ENCODE measurements at places on chromosomes 6 and 20.

DNA sequence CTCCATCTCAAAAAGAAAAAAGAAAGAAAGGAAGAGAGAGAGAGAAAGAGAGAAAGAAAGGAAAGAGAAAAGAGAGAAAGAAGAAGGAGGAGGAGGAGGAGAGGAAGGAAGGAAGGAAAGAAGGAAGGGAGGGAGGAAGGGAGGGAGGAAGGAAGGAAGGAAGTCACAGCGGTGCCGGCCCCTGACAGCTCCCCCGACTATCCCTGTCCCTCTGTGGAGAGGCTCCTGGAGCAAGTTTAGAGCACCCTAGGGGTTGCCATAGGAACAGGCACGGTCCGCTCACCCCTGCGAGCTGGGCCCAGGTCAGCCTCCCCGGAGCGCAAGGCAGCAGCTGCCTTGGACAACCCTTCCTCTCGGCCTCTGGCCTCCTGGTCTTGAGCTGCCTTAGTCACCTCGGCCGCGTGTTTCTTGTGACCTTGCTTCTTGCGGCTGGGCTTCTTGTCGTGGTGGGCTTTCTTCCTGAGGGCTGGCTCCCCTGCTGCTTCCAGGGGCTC, 6.8 kb downstream of the BNIP5 start:
- DNase-seq, result no peak

DNA sequence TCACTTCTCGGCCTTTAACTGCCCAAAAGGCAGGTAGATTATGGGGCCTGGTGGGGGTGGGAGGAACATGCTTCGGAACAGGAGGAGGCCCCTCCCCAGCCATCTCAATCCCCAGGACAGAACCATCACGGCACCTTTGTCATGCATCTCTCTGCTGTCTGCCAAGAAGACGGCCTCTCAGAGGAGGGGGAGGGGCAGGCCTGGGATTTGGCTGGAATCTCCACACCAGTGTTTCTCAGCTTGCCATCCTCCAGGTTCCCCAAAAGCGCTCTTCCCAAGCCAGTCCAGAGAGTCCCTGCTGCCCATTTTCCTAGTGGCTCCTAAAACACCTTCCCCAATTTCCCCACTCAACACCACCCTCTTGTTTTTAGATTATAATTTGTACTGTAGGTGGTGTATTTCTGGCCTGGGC, 2.5 kb upstream of the POU5F1 start:
- no peak for DNase-seq

DNA sequence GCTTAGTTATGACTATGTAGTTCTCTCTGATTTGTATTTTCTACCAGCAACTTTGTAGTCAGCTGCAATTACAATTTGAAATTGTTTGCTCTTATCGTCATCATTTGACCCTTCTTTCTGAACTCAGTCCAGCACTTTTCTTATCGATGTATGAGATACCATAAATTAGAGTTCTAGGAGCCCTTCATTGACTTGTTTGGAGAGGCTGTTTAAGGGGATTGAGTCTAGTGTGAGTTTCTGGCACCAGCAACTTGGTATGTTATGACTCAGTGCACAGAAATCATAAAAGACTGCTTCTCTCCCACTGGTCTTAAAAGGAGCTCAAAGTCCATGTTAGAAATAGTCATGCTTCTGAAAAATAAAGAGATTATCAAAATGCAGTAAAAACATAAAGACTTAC, 190.3 kb downstream of the TENT5A start:
- DNase-seq, result no peak

GRCh38 chr6:112936504-112936903, 589.4 kb downstream of the RFPL4B start:
- DNase-seq, result no peak

GRCh38 chr6:6643398-6643797, 54.9 kb downstream of the LY86 start:
- no peak for DNase-seq

DNA sequence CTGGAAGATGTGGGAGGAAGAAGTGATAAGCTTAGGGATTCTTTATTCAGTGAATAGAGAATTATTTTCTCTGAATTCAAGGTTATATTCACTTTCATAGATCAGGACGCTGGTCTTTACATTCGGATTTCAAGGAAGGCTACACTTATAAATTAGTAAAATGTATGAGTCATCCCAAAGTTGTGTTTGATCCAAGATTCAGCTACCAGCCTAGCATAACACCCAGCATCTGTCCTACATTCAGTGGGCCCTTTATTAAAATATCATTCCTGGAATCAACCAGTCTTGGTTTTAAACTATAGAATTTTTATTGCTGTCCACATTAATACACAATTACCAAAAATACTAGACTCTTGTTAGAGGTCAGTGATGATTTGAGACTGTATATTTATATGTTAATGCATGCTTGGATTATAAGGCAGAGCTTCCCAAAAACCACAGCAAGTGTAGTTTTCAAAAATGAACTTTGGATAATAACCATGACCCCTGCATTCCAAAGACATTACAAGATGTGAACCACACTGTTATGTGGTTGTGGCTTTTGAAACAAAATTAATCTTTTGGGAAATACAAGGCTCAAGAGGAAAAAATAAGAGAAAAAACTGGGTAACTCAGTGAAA, 210.7 kb upstream of the CNR1 start:
- DNase-seq, result no peak

GRCh38 chr20:33423141-33423834, 20.3 kb downstream of the SNTA1 start:
- no peak for DNase-seq

GRCh38 chr6:105678516-105678915, 275.6 kb upstream of the PREP start:
- no peak for DNase-seq

DNA sequence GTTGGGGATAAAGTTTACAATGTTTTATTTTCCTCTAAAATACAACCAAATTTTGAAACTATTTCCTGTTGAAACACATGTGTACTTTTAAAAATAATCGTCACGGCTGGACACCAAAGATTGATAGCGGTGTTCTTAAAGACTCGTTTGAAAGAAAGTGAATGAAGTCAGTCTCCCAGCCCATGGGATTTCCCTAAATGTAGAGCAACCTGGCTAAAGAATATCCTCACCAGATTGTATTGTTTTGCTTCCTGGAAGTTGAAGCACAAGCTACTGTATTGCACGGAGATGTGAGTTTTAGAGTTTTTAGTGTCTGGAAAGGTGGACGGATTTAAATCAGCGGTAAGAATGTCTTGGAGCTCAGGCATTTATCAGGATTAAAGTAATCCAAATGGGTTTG, 189.5 kb downstream of the THBS2 start:
- DNase-seq, result no peak

GRCh38 chr6:38714239-38715015, 684 bp upstream of the DNAH8 start:
- DNase-seq, result no peak

DNA sequence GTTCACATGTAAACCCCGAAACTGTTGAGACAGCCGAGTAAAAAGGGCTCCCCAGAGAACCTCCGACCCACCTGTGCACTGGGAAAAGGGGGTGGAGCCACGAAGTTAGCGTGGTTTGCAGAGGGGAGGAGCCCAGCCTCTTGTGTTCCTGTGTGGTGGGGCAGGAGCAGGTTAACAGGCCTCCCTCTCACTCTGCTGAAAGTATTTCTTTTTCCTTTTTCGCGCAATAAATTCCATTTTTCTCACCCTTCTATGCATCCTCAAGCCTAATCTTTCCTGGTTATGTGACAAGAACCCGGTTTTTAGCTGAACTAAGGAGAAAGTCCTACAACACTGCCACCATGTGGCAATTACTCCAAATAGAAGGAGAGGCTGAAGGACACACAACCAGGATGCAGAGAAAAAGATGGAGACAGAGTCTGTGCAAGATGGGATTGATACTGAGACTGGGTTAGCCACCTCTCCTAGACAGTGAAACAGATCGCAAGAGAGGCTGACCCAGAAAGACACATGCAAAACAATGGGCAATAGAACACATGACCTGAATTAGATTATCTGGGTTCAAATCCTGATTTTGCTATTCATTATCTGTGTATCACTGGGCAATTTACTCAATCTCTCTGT, 168.7 kb upstream of the PRSS16 start:
- peak; percentile 27 for DNase-seq

GRCh38 chr6:129981598-129981997, 36.8 kb upstream of the L3MBTL3 start:
- DNase-seq, result no peak

- no peak for DNase-seq
These were observed 37.6 kb downstream of the RSPH3 start for GRCh38 chr6:158962371-158962770.

DNA sequence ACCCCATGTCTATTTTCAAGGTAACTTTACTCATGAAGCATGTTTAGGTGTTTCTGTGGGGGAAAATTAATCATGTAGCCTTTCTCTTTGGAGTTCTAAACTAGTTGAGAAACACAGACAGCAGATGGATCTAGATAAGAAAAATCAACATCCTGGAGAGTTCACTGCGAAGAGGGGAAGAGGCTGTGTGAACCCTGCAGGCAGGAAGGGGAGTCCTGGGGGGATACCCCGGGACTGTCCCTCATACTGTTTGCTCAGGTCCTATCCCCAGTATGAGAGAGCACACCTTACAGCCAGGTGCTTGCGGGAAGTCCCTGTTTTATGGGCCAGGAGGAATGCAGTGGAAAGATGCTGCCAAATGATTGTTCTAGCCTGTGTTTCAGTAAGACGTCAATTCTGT, 32.7 kb downstream of the CHMP4B start:
- no peak for DNase-seq

DNA sequence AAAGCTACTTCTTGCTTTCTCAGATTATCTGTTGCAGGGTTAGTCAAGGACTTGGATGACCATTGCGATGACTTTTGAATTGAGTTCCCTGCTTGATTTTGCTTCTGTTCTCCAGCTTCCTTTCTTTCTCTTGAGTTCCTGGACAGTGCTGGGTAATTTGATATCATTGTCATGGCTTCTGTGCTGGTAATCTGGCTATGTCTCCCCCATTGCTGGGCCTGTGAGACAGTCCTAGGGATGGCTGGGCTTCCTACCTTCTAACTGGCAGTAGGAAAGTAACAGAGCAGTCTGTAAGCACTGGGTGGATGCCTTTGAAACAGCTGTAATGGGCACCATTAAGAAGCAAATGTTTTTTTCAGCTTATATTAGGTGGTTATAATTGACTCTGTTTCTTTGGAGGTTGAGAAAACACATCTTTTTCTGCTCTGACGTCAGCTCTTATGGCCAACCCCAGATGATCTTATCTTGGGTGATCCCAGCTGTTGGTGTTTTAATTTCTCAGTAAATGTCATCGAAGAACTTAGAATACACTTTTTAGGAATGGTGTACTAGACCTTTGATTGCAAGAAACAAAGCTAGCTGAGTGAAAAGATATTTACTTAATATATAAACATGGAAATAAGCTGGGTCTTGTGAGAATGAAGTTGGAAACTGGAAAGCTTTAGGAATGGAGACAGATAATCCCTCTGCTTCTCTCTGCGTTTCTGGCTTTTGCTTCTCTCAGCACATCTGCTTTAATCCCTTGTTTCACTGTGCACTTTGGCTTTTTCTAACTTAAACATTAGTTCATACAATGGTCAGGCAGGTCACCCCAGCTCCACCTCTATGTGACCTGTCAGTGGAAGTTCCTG, 195.0 kb upstream of the MAN1A1 start:
- DNase-seq, result no peak

DNA sequence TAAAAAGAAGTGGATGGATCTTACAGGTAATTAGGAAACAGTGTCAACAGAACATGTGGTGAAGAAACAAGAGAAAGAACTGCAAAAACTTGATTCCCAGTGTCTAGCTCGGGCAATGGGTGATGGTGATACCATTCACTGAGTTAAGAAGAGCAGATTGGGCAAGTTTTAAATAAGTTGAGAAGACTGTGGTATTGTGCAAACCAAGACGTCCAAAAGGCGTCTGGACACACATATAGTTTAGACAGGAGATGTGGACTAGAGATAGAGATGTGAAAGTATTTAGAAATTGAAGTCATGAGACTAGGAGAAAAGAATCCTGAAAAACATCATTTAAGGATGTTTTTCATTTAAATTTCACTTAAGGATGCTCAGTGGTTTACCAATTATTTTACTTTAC, 53.9 kb downstream of the CDK19 start:
- no peak for DNase-seq

GRCh38 chr20:57840504-57841296, 130.9 kb upstream of the PMEPA1 start:
- no peak for DNase-seq

DNA sequence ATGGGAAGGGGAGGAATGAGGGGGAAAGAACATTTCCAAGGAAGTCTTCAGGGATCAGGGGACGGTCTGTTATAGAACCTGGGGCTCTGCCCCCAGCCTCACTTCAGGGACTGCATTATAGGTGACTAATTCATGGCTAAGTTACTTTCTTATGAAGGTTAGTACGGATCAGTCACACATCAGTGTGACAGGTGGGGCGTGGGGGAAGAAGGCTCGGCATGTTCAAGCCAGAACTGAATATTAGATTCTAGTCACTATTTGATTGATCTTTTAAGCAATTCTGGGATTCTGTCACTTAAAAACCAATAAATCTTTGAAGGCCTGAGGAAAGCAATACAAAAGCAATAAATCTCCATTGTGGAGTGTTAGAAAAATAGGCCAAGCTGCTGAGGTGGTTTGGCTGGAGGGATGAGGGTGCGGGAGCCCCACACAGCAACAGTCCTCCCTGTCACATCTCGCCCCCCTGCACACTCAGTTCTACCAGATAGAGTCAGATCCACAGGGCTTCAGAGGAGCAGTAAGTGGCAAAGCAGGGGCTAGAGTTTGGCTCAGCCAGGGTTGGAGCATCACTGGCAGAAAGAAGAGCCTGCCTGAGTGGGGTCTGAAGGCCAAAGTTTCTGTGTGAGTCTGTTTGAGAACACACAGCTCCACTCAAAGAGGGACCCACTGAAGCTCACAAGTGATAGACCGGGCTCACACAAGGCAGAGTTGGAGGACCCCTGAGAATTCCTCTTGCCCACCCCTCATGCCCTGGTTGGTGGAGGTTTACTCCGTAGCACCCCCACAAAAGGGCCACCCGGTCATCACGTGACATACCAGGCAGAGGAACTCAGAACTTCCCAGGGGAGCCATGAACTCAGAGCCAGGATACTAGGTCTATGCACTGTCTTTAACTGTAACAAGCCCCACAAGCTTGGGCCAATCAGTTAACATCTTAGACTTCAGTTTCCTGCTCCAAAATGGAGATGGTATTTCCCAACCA, 728.3 kb upstream of the CHD6 start:
- DNase-seq, result no peak

DNA sequence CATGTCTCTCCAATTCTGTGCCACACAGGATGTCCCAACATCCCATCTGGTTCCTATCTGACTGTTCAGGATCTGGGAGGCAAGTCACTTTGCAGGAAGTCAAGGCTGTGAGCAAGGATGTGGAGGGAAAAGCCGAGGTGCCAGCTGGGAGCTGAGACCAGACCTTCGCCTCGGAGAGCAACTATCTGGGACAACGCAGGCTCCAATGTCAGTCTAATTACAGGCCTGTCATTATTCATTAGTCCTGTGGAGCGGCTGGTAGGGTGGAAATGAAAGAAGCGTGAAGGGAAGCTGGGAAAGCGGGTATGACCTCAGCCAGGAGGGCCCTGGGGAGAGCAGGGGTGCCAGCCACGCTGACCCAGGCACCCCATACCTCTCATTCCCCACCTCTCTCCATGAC, 147.3 kb downstream of the UNC5CL start:
- DNase-seq, result no peak

GRCh38 chr6:448296-449056, 56.9 kb downstream of the IRF4 start:
- DNase-seq, result no peak

All from cerebellum (tissue), 4 donors.